ENCODE measurements at places on chromosomes 5 and 9. TPM values are rescaled to one million over a fixed set of nuclear protein-coding genes. Genes with fewer than 3 reads are reported as not detected.

The DRD1 gene
- total RNA-seq, result not detected

The PCDHB13 gene
- total RNA-seq, result 3.2 TPM

The DNAH5 gene
- 0.16 TPM for total RNA-seq

- DNase-seq, result peak; percentile 81
Measured at GRCh38 chr9:37650873-37651768, at the start of gene FRMPD1. Gene FRMPD1, plus strand, starts transcription at chr9:37650954. Its CDS starts 41,688 bp downstream, at chr9:37692642.
